ENCODE measurements at places on chromosomes 6 and 20. TPM values are rescaled to one million over a fixed set of nuclear protein-coding genes. Genes with fewer than 3 reads are reported as not detected.

Gene KATNA1
- 15.9 TPM for total RNA-seq

Gene CSNK2B
- total RNA-seq, result 98.4 TPM

Gene KIF13A
- total RNA-seq, result 0.92 TPM

Gene SMLR1
- total RNA-seq, result not detected

GRCh38 chr20:9286501-9287461, 217.9 kb downstream of the PLCB4 start:
- no peak overlapping the region for H3K27ac ChIP-seq
- no peaks in the 10 kb centered on the region for H3K27me3 ChIP-seq
- H3K36me3 ChIP-seq, result no peaks in the 10 kb centered on the region
- no peak overlapping the region for H3K4me3 ChIP-seq
- no peaks in the 10 kb centered on the region for H3K4me1 ChIP-seq

GRCh38 chr6:6950373-6951145, 157.2 kb upstream of the RREB1 start:
- no peak overlapping the region for H3K27ac ChIP-seq
- H3K4me1 ChIP-seq, result no peaks in the 10 kb centered on the region
- H3K36me3 ChIP-seq, result no peaks in the 10 kb centered on the region
- H3K4me3 ChIP-seq, result no peak overlapping the region
- no peak for DNase-seq
- H3K27me3 ChIP-seq, result no peaks in the 10 kb centered on the region

- no peak overlapping the region for H3K27ac ChIP-seq
- H3K36me3 ChIP-seq, result no peaks in the 10 kb centered on the region
- H3K4me1 ChIP-seq, result no peaks in the 10 kb centered on the region
- no peak overlapping the region for H3K4me3 ChIP-seq
- no peak for DNase-seq
These were observed 74.9 kb downstream of the HS3ST5 start for GRCh38 chr6:114267897-114268296.

GRCh38 chr20:36155991-36156390, 1.5 kb downstream of the EPB41L1 start:
- peaks cover 2% of the 10 kb centered on the region for H3K27me3 ChIP-seq
- no peak for DNase-seq
- H3K36me3 ChIP-seq, result no peaks in the 10 kb centered on the region
- H3K27ac ChIP-seq, result no peak overlapping the region
- no peak overlapping the region for H3K4me3 ChIP-seq

- no peaks in the 10 kb centered on the region for H3K27me3 ChIP-seq
- no peak overlapping the region for H3K27ac ChIP-seq
- peaks cover 29% of the 10 kb centered on the region for H3K36me3 ChIP-seq
- no peak for DNase-seq
- no peak overlapping the region for H3K4me3 ChIP-seq
These were observed 2.8 kb upstream of the ZSWIM1 start for GRCh38 chr20:45878076-45878761.

DNA sequence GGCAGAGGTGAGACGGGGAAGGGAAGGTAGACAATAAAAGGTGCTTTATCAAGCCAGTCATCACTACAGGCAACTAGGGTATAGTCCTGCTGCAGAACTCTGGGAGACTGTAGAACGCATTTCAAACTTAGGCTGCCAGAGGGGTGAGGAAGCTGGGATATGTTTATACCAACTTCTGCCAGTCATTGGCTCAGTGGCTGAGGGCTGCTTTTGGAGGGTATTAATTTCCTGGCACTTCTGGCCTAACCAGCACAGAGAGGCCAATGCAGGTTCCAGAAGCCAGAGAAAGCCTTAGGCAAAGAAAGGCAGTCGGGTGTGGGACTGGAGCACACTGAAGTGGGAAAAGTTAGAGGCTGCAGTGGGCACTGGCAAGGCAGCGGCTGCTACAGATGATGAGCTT, 3.9 kb upstream of the CPNE5 start:
- no peaks in the 10 kb centered on the region for H3K36me3 ChIP-seq
- DNase-seq, result no peak
- no peak overlapping the region for H3K27ac ChIP-seq
- H3K4me1 ChIP-seq, result peaks cover 18% of the 10 kb centered on the region
- H3K4me3 ChIP-seq, result no peak overlapping the region
